Placental pericyte (primary cell): ENCODE measurements at places on chromosomes 6 and 20. TPM values are rescaled to one million over a fixed set of nuclear protein-coding genes. Genes with fewer than 3 reads are reported as not detected.

DNPH1 gene
- total RNA-seq: 33.1 and 43.1 TPM in 2 replicates

GSTA2 gene
- not detected in 2 replicates for total RNA-seq

SIM1 gene
- not detected in 2 replicates for total RNA-seq

MYCT1 gene
- under 0.01 and 3.6 TPM in 2 replicates for total RNA-seq

KCNQ2 gene
- not detected in 2 replicates for total RNA-seq

DBNDD2 gene
- 12.3 and 16.2 TPM in 2 replicates for total RNA-seq

FKBP5 gene
- total RNA-seq: 1.3 and 8.0 TPM in 2 replicates

ZNF334 gene
- total RNA-seq: 1.1 and 4.6 TPM in 2 replicates

SYNDIG1 gene
- 0.57 TPM in 1 of 2 replicates, not detected in the other for total RNA-seq

LY6G6D gene
- not detected in 2 replicates for total RNA-seq

FAM209A gene
- total RNA-seq: not detected in 2 replicates

BPIFB2 gene
- total RNA-seq: not detected in 2 replicates

KHDC1 gene
- 3.3 and 4.4 TPM in 2 replicates for total RNA-seq

ABCF1 gene
- 53.1 and 54.5 TPM in 2 replicates for total RNA-seq

PSMB1 gene
- 265 and 297 TPM in 2 replicates for total RNA-seq

INSM1 gene
- total RNA-seq: not detected in 2 replicates

FRS3 gene
- total RNA-seq: 1.7 and 2.2 TPM in 2 replicates

C20orf144 gene
- total RNA-seq: 0.14 and 0.22 TPM in 2 replicates

PEX7 gene
- total RNA-seq: 7.0 and 10.2 TPM in 2 replicates

SPEF1 gene
- 0.14 and 0.22 TPM in 2 replicates for total RNA-seq

TCP11 gene
- 0.66 and 0.72 TPM in 2 replicates for total RNA-seq

IPCEF1 gene
- total RNA-seq: under 0.01 TPM in 1 of 2 replicates, not detected in the other

PTK6 gene
- 0.14 and 0.44 TPM in 2 replicates for total RNA-seq

BPI gene
- total RNA-seq: not detected in 2 replicates

RBM24 gene
- total RNA-seq: 0.88 and 9.3 TPM in 2 replicates

PTK7 gene
- total RNA-seq: 130 and 157 TPM in 2 replicates

TBX18 gene
- 8.8 and 16.8 TPM in 2 replicates for total RNA-seq

OPRL1 gene
- total RNA-seq: 0.86 and 0.88 TPM in 2 replicates

CDS2 gene
- 22.3 and 61.7 TPM in 2 replicates for total RNA-seq

SGK1 gene
- total RNA-seq: 90.6 and 288 TPM in 2 replicates
